ENCODE measurements at places on chromosomes 16 and 17.

- no peak for DNase-seq
These were observed 7.4 kb downstream of the GCSH start for GRCh38 chr16:81088836-81089235.

- DNase-seq: no peak
These were observed 69.6 kb upstream of the ATP2A3 start for GRCh38 chr17:4033751-4034251.

DNA sequence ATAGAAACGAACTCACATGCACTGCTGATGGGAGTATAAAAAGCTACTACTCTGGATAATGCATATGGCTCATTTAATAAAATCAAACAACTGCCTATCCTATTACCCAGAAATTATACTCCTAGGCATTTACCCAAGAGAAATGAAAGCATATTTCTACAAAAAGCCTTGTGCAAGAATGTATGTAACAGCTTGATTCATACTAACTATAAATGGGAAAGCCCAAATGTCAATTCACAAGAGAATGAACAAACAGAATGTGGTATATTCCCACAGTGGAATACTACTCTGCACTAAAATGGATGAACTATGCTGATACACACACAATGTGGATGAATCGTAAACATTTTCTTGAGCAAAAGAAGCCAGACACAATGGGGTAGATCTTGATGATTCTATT is 38.4 kb downstream of the KIAA0753 start:
- DNase-seq: no peak

DNA sequence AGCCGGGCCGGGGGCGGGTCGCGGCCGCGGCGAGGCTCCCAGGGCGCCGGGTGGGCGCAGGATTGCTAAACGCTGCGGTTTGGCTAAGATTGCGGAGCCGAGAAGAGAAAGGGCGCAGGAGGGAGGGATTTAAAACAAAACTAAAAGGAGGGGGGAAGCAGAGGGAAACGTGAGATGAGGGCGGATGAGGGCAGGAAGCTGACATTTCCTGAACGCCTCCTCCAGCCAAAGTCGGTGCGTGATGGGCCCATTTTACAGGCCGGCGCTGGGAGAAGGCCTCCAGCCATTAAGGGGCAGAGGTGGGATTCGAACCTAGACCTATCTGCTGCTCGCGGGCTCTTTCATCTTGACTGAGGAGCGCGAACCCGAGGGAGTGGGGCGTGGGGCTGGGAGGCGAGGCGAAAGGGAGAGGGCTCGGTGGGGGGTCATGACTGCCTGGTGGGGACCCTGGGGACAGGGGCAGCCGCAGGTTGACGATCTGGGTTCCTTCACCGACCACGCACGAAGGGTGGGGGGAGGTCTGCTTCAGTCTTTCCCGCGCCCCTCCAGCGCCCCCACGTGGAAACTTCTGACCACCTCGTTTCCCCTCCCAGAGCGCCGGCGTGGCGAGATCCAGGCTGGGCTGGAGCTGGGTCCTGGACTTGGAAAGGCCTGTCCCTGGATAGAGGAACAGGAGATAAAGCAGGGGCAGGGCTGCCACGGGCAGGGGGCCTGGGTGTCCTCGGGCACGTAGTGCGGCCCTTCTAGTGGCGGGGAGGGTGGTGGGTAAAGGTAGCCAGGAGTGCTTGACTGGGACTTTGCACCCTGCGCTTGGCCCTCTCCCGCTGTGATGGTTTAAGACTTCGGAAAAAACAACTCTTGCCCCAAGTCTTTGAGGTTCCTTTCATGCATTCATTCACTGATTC is 3.8 kb upstream of the TAC4 start:
- DNase-seq: peak; percentile 44

GRCh38 chr17:17295141-17295540 is 8.0 kb upstream of the NT5M start:
- no peak for DNase-seq

DNA sequence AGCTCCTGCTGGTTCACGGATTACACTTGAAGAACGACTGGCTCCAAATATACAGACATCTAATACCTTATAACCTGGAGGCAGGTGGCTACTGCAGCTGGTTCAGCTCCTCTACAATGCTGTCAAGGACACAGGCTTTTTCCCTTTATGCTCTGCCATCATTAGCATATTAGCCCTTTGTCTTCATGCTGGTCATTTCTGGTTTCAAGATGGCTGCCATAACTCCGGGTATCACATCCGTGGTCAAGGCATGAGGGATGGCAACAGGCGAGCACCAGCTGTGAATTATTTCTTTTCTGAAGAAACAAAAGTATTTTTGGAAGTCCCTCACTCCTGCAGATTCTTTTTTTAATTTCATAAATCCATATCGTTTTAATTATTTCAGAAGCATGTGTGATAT is 124.3 kb upstream of the MED13 start:
- DNase-seq: no peak

DNA sequence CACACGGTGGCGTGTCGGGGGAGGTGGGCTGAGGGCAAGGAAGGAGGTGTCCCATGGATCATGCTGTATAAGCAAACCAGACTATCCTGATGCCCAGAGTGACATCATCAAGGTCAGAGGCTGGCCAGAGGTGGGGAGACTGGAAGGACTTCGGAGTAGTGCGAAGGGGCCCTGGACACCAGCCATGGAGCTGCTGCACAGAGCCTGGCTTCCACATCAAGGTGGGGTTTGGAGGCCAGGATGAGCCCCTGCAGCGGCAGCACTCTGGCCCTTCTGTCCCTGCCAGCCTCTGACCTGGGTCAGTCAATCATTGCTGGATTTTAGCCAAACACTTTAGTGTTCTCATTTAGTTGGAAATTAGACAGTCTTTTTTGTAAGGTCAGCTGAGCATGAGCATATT is 34.8 kb downstream of the MED13 start:
- no peak for DNase-seq

- DNase-seq: no peak
These were observed 2.1 kb upstream of the IRX5 start for GRCh38 chr16:54928411-54929089.

DNA sequence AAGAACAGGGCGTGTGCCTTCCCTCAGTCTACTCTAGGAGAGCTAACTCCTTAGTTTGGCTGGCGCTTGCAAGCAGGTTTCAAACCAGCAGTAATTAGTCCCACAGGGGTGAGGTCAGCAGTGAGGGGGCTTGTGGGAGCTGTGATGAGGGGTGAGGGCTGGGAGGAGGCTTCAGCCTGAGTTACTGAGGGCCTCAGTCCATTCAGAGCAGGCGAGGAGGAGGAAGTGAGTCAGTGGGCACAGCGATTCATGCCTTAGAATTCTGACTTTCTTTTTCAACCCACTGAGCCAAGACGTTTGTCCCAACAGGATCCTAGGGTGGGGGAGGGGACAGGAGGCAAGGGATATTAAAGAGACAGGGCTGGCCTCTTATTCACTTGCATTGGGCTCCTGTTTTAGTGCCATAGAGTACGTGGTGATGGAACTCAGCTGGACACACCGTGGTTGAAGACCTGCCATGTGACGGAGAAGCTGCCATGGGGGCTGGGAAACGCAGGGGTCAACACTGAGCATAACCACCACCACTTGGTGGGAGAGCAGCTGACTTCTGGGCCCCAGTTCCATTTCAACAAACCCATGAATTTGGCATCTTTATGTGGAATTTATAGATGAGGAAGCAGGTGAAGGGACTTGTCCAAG is 8.3 kb upstream of the ITGA3 start:
- DNase-seq: no peak

DNA sequence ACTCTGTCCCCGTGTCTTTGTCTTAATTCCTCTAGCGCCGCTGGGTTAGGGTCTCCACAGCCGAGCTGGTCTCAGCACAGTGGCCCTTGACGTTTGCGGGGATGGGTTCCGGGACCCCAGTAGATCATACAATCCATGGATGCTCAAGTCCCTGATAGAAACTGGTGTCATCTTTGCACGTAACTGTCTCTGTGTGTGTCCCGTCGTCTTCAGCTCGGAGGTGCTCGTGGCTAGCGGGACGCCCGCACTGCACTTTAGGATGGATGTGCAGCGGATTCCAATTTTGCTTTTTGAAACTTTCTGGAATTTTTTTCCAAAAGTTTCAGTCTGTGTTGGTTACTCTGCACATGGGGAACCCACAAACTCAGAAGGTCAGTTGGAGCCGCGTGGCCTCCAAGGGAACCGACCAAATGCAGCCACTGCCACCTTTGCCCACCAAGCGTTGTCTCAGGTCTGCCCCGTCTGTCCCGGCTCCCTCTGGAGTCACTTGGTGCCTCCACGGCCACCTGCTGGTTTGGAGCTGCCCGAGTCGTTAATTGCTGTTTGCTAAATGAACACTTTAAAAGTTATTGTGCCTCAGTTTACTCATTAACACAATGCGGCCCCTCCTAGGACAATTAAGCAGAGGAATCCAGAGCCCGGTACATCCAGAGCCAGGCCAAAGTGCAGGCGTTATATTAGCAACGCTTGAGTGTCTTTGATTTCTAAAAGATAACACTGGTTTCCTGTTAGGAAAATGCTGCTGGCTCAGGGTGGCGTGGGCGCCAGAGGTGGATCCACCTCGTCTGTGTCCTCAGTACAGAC is 5.3 kb upstream of the DPEP1 start:
- DNase-seq: no peak

GRCh38 chr16:23504076-23504452 is 6.2 kb downstream of the GGA2 start:
- no peak for DNase-seq

DNA sequence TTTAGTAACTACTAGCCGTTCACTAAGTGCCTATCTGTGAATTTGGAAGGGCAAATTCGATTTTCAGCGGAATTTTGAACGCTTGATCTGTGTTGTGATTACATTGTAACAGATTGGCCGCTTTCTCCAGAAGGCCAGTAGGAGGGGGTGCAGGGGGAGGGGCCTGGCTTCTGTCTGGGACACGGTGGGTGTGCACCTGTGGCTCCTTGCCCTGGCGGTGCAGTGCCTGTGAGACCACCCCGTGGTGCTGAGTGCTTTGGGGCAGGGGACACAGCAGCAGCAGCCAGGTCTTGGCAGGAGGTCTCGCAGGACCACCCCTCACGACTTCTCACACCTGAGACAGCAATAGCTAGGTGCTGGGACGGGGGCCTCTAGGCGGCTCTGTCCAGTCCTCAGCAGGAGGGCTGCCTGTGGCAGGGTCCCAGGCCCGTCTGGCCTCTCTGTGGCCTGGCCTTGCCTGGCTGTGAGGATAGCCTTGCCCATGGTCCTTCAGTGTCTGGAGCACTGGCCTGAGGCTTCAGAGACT is 1.8 kb downstream of the UBE2I start:
- no peak for DNase-seq

DNA sequence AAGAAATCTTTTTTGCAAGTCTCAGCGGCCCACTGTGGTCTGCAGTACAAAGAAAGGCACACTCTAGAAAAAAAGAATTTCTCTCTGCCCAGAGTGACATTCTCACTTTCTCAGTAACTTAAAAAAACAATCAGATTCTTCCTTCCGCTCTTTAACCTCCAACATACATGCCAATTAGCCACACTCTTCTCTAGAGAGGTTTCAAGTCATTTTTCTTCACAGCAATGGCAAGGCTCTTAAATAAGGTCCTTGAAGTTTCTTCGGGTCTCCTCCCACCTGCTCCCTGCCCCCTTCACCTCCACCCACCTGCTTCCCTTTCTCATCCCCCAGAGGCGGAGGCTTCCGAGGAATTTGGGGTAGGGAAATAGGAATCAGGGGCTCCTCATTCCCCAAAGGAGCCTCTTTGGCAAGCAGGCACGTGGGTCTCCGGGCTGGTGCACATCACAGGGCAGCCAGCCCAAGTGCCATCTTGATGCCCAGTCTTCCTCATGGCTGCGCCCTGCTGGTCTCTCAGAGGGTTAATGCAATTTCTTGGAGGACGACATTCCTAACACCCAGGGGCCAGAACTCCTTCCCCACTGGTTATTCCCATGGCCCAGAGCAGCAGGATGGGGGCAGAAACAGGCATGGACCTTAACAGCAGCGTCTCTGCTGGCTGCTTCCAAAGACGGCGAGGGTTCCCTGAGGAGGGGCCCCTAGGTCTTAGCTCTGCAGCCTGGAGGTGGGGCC is 855 bp upstream of the MEOX1 start:
- DNase-seq: no peak

GRCh38 chr17:48759288-48759687 is 30.7 kb upstream of the HOXB13 start:
- DNase-seq: no peak

- no peak for DNase-seq
These were observed 240.3 kb downstream of the ZNF423 start for GRCh38 chr16:49615576-49615975.

DNA sequence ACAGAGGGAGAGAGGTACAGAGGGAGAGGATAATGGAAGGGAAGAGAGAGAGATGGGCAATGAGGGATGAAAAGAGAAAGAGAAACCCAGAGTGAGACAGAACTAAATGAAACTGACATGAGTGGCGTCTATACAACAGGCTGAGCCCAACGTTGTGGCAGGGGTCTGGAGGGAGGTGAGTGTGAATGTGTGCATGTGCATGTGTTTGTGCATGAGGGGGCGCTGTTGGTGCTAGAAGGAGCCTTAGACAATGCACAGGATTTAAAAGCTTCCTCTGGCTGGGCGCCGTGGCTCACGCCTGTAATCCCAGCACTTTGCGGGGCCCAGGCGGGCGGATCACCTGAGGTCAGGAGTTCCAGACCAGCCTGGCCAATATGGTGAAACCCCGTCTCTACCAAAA is 454.8 kb upstream of the CDH11 start:
- DNase-seq: no peak

DNA sequence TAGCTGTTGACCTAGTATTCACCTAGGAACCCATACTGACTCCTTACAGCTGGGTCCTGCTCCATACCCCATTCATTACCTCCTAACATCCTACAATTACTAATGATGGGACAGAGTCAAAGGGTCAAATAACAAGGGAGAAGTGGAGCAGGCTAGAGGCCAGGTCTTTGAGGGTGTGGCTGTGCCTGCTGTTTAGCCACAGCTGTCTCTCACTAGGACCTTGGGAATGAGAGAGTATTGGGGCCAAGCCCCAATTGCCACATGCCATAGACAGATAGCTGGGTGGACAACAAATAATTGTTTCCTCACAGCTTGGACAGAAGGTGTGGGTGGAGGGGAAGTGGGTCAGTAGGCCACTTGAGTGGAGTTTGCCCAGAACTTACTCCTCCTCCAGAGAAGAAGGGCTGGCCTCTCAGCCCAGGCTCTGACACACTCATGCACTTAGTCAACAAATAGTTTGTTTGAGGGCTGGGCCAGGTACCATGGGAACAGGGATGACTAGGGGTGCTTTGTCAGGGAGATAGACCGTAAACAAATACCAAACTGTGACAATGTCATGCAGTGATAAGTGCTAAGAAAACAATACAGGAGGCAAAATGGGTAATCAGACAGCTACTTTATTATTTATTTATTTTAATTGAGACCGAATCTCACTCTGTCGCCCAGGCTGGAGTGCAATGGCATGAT is 10.2 kb upstream of the CENPT start:
- no peak for DNase-seq

- DNase-seq: no peak
These were observed 4.1 kb downstream of the JMJD6 start for GRCh38 chr17:76722279-76722678.

All from stimulated activated CD8-positive, alpha-beta memory T cell treated with anti-CD3 and anti-CD28 coated beads, Interleukin-15, amount 100 ng/mL, for 24 hours (primary cell).